ENCODE measurements at places on chromosomes 6 and 20. TPM values are rescaled to one million over a fixed set of nuclear protein-coding genes. Genes with fewer than 3 reads are reported as not detected.

- no peak for DNase-seq
Observed at GRCh38 chr20:45893831-45894230, 2.7 kb downstream of the CTSA start.

DNA sequence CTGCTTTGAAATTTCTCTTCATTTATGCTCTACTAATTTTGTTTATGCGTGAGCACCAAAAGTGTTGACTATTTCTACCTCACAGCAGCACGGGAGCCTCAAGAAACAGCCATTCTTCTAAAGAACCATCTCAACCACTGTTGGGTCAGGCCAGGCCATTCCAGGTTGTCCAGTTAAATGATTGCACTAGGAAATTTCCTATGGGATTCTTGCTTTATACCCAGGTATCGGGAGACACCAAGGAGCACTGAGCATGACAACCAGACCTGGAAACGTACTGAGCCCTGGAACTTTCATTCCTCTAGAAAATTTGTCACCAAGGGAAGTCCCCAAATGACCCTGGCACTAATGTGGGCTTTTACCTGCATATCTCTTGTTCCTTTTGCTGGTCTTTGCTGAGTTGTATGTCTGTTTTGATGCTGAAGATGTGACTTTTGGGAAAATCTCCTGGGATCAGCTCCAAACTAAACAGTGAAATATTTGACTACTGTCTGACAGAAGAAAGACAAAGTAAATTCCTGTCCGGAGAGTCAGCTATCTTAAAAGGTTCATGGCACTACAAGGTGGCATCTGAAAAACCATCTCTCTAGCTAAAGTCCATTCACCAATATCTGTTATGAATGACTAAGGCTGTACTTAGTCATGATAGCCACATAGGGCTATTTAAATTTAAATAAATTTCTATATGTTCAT, 70.5 kb downstream of the SNAP25 start:
- DNase-seq, result no peak

- no peak for DNase-seq
Observed at GRCh38 chr6:6785163-6785521, 196.6 kb downstream of the LY86 start.

DNA sequence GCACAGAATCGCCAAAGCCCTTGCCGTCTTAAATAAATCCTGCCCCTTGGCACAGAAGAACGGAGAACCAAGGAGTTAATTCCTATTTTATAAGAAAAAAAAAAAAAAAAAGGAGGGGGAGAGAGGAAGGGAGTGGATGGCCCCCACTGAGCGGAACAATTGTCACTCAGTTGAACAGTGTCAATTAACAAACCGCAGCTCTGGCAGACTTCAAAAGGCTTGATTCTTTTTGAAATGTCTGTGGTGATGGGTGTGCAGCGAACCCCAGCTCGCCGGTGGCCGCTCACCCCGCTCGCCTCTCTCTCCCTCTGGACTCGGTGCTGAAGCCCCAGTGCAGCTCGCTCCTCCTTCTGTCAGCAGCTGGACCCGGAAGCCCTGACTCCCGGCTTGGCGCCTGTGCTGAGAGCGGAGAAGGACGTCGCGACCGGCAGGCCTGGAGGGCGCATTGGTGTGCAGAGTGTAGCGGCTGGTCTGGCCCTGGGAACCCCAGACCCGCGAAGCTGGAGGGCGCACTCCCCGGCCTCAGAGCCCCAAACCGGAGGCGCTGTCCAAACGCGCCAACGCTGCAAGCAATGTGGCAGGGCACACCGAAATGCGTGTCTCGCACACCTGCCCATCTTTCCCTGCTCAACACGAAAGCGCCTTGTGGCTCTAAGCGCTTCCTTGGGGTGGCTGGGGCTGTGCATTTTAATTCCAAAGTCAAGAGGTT, 3.4 kb downstream of the LINC00237 start:
- DNase-seq, result peak; percentile 82

DNA sequence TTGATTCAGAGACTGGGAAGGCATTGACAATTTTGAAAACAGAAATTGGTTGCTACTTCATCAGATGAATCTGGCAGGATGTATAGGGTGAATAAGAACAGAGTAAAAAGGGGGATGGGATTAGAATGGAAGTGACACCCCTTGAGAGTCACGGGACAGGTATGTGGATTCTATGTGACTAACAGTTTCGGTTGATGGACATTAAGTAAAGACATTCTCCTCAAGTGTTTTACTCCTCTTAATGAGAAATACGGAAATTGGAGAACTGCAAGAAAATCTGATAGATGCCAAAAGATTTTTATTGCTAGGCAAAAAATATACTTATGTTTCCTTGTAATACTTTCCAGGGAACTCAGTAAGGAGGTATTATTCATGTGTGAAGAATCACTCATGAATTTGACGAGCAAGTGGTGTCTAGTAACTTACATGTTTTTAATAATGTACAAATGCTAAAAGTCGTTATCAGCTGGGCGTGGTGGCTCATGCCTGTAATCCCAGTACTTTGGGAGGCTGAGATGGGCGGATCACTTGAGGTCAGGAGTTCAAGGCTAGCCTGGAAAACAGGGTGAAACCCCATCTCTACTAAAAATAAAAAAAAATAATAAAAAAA, 135.8 kb downstream of the KIF16B start:
- DNase-seq, result no peak

DNA sequence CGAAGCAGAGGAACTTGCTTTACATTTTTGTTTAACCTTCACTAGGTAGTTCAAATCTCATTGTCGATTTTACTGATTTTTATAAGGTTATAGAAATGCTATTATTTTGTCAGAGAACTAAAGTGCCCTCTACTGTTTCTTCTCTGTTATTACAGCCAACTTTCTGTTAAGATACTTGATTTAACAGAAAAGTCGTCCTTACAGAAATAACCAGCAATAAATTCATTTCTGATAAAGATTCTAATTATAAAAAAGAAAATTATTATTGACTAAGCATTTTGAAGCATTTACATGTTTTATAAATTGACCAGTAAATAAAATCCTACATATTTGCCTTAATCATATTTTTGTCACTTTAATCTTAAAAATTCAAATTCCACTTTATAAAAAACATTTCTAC, 60.8 kb downstream of the OGFRL1 start:
- DNase-seq, result peak; percentile 20

DNA sequence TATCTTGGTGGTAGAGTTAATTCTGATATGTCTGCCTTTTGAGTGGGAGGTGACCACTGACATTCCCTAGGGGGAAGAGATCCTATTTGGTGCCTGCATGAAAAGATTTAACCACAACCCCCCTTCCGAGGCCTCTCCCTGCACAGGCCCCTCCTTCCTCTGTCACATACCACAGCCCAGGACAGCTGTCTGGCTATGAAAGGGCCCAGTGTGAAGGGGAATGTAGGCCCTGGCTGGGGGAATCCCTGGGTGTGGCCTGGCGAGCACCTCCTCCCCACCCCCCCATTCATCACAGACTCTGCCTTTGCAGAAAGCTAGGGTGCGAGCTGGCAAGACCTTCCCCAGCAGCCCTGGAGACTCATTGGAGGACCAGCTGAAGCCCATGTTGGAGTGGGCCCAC, 27.4 kb upstream of the MAPRE1 start:
- DNase-seq, result peak; percentile 77

GRCh38 chr6:14406614-14407331, 289.2 kb downstream of the CD83 start:
- DNase-seq, result peak; percentile 51

DNA sequence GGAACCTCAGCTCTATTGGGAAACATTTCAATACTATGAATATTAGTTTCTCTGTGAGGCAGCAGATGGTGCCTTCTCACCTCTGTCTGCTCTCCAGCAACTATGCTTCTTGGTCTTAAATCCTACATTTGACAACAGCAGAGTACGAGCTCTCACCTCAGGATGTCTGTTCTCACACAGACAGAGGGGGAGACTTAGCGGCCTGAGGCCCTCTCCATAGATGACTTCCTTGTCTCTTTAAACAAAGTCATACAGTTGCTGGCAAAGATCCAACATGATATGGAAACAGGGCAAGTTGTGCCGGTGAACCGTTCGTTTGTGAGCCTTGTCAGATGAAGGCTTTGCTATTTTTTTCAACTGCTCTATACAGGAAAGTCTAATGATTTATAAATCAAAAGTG, 43.7 kb upstream of the GABRR1 start:
- DNase-seq, result no peak

DNA sequence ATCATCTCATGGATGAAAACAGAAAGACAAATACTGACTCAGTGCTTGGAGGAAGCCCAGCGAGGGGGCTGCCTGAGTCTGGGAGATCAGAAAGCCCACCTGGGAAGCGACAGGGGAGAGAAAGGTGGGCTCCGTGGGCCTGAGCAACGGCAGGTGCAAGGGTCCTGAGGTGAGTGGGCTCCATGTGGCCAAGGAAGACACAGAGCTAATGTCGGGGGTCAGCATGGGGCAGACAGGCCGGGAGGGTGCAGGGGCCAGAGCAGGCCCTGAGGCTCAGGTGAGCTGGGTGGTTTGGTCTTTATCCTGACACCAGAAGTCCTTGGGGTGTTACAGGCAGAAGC, 18.8 kb downstream of the APCDD1L start:
- no peak for DNase-seq

EYS gene
- total RNA-seq, result 0.03 TPM

MOXD1 gene
- 2.3 TPM for total RNA-seq

KCNQ5 gene
- total RNA-seq, result 0.09 TPM

STX11 gene
- 0.06 TPM for total RNA-seq

PNPLA1 gene
- total RNA-seq, result not detected

MLIP gene
- not detected for total RNA-seq
